PC-9 (cell line): ENCODE measurements at places on chromosomes 16 and 17. TPM values are rescaled to one million over a fixed set of nuclear protein-coding genes. Genes with fewer than 3 reads are reported as not detected.

Gene ADPRM
- total RNA-seq, result 6.4 and 7.9 TPM in 2 replicates

Gene KIF1C
- total RNA-seq, result 215 and 217 TPM in 2 replicates

DNA sequence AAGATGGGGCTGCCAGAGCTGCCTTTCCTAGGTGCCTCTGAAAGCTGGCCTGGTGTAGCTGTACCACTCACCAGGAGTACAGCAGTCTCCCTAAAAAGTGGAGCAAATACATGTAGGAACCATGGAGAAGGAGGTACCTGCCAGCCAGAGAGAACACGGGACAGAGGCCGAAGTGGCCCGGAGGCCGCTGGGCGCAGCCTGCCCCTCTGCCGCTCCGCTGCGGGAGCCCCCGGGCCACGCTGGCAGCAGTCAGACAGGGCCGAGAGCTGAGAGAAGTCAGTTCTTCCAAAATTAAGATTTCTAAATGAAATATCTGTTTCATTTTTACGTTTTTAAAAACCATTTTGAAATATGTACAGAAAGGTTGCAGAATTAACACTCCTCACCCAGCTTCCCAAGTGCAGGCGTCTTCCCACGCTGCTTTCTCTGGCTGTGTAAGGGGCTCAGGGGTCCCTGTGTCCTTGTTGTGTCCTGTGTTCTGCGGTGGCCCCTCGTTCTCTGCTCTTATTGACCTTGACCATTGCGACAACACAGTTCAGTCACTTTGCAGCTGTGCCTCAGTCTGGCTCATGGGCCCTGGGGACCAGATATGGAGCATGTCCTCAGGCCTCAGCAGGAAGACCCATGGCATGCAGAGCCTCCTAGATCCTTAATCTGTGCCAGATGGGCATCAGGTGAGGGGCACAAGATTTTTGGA is 5.0 kb downstream of the MAPK8IP3 start:
- no peak overlapping the region for H3K27ac ChIP-seq
- no peaks in the 10 kb centered on the region for H3K36me3 ChIP-seq
- no peaks in the 10 kb centered on the region for H3K27me3 ChIP-seq
- peaks cover 9% of the 10 kb centered on the region for H3K4me1 ChIP-seq

GRCh38 chr17:37791447-37792399 is 46.9 kb upstream of the HNF1B start:
- no peak overlapping the region for H3K4me3 ChIP-seq
- no peak for DNase-seq
- no peaks in the 10 kb centered on the region for H3K36me3 ChIP-seq
- H3K27ac ChIP-seq, result no peak overlapping the region
- no peaks in the 10 kb centered on the region for H3K4me1 ChIP-seq

- H3K27ac ChIP-seq, result no peak overlapping the region
- H3K4me1 ChIP-seq, result peaks cover 8% of the 10 kb centered on the region; the same call in 1 of the 2 replicates
- DNase-seq, result no peak
- H3K27me3 ChIP-seq, result peaks cover 4% of the 10 kb centered on the region; the same call in 1 of the 2 replicates
- H3K4me3 ChIP-seq, result no peak overlapping the region
Observed at GRCh38 chr16:88355389-88356123, 27.2 kb upstream of the ZNF469 start.
